Hepatocyte (in vitro differentiated cells): ENCODE measurements at places on chromosomes 6 and 20. TPM values are rescaled to one million over a fixed set of nuclear protein-coding genes. Genes with fewer than 3 reads are reported as not detected.

Gene ADAM33
- polyA plus RNA-seq = 41.6 and 54.8 TPM in 2 replicates

Gene ELOVL4
- polyA plus RNA-seq = 6.5 and 7.0 TPM in 2 replicates

Gene RAD21L1
- not detected in 2 replicates for polyA plus RNA-seq

Gene TRIM31
- 5.0 and 10.1 TPM in 2 replicates for polyA plus RNA-seq

Gene VSX1
- not detected in 2 replicates for polyA plus RNA-seq

Gene EEF1E1
- polyA plus RNA-seq = 54.9 and 63.4 TPM in 2 replicates

Gene GSTA5
- polyA plus RNA-seq = not detected in 2 replicates

Gene ZC3H12D
- polyA plus RNA-seq = 0.06 and 0.44 TPM in 2 replicates

Gene PDSS2
- polyA plus RNA-seq = 11.0 and 15.3 TPM in 2 replicates

Gene PRKN
- 2.4 and 3.9 TPM in 2 replicates for polyA plus RNA-seq

Gene FAM83C
- polyA plus RNA-seq = 0.10 TPM in 1 of 2 replicates, not detected in the other

Gene PDE7B
- polyA plus RNA-seq = 1.2 and 3.4 TPM in 2 replicates

Gene SH3BGRL2
- 23.4 and 24.1 TPM in 2 replicates for polyA plus RNA-seq

Gene PTCRA
- polyA plus RNA-seq = not detected in 2 replicates

Gene C6orf120
- 25.6 and 37.9 TPM in 2 replicates for polyA plus RNA-seq

DNA sequence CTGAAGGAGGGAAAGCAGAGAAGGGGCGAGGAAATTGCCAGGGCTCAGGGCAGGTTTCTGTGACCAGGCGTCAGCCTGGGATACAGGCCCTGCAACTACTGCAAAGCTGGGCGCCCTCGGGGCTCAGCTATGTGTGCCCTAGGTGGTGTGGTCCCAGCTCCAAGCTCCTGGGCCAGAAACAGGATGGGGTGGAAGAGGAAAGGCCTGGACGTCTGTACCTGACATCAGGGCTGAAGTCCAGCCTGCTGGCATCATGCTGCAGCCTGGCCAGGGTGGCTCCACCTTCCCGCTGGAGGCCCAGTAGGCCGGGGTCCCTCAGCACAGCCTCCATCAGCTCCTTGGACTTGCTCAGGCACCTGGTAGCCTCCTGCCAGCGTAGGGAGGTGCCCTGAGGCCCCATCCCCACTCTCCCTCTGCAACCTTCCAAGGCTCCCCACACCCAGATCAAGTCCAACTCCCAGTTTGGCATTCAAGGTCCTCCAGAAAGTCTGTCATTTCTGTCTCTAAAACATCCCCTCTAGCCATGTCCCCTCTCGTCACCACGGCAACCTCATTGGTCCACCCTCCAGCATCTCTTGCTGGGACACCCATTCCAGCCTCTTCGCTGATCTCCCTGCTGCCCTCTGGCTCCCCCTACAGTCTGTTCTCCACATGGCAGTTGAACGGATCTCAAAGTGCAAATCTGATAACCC, 38.2 kb downstream of the KIAA1755 start:
- H3K27me3 ChIP-seq = no peaks in the 10 kb centered on the region
- no peaks in the 10 kb centered on the region for H3K36me3 ChIP-seq
- DNase-seq = peak; percentile 79
- H3K4me3 ChIP-seq = no peak overlapping the region

- H3K4me1 ChIP-seq = no peaks in the 10 kb centered on the region
- peak within 1 kb of the TSS; percentile 98 for H3K4me3 ChIP-seq
- H3K27me3 ChIP-seq = no peaks in the 10 kb centered on the region
- peak; percentile 87 for DNase-seq
- H3K36me3 ChIP-seq = no peaks in the 10 kb centered on the region
Observed at GRCh38 chr6:163414117-163414945, at the start of gene QKI. QKI (plus strand) TSS chr6:163414718; CDS start chr6:163415194, 476 bp downstream.

GRCh38 chr6:168248148-168248620, 71.4 kb downstream of the DACT2 start:
- H3K36me3 ChIP-seq = no peaks in the 10 kb centered on the region
- peaks cover 31% of the 10 kb centered on the region for H3K4me1 ChIP-seq
- peak overlapping the region; percentile 69 for H3K27ac ChIP-seq
- no peak for DNase-seq
- no peak overlapping the region for H3K4me3 ChIP-seq

DNA sequence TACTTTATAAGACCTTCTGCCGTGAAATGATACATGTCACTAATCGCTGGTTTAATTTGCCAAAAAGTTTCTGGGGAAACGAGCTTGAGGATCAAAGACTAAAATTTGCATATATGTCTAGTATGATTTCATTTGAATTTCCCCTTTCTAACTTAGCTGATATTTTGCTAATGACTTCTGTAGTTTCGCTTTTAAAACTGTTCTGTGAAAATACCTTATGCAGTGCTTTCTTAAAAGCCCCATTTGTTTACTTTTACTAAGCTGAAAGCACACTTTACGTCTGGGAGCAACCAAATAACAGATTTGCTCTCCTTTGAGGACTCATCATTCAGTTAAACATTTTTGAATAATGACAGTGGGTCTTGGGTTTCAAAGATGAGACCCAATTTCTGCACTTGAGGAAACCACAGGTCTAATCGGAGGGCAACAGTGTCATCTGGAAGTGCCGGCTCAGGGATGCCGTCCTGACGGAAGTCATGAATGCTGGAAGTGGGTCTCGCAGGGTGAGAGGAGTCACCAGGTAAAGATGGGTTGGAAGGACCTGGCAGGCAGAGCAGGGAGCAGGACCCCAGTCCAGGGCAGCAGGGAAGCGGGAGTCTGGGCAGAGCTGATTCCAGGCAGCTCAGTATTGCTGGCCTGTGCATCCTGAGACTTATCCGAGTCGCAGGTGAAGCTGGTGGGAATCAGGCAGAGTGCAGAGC, 33.2 kb downstream of the PLEKHG1 start:
- no peak for DNase-seq
- peak overlapping the region; percentile 40 for H3K27ac ChIP-seq
- H3K36me3 ChIP-seq = no peaks in the 10 kb centered on the region
- peaks cover 33% of the 10 kb centered on the region for H3K4me1 ChIP-seq

GRCh38 chr6:136463743-136464142, 86.5 kb downstream of the MAP7 start:
- H3K27ac ChIP-seq = no peak overlapping the region
- H3K4me1 ChIP-seq = peaks cover 7% of the 10 kb centered on the region
- H3K4me3 ChIP-seq = no peak overlapping the region
- no peaks in the 10 kb centered on the region for H3K36me3 ChIP-seq

DNA sequence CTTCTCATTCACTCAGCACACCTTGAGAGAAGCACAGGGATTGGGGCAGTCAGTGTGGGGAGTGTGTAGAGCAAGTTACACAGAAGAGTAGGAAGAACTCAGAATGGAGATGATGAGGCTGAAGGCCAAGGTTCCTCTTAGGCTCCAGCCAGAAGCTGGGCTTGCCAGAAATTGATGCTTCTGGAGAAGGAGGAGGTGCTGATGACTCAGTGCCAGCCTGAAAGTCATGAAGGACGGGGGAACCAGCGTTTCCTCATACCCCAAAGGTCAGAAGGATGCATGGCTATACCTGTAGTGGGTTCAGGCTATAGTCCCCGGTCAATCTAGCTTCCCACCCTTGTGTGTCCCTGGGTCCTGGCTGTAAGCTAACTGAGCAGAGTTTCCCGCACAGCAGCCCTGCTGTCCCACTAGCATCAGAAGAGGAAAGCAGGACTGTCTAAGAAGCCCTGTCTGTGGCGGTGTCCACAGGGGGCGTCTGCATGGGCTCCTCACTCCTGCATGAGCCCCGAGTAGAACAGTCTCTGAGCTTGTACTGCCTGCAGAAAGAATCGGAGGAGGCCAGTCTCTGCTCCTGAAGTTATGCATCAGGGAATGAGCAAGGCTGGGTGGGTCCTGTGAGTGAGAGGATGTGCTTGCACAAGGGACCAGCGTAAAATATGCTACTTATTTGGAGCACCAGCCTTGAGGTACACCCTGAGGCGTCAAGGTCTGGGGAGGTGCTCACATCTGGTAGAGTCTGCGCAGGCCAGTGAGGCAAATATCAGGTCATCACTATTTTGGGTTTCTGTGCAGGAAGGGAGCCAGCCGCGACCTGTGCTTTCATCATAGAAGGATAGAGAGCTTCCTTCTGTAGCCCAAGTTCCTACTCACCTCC, 148.5 kb downstream of the MRPL14 start:
- H3K27ac ChIP-seq = no peak overlapping the region
- no peak for DNase-seq
- peaks cover 23% of the 10 kb centered on the region for H3K4me1 ChIP-seq
- H3K4me3 ChIP-seq = no peak overlapping the region
- no peaks in the 10 kb centered on the region for H3K27me3 ChIP-seq

GRCh38 chr6:69038841-69039240, 403.8 kb downstream of the ADGRB3 start:
- no peaks in the 10 kb centered on the region for H3K36me3 ChIP-seq
- no peaks in the 10 kb centered on the region for H3K4me1 ChIP-seq
- no peak overlapping the region for H3K4me3 ChIP-seq

GRCh38 chr20:45822857-45823256, 4.3 kb downstream of the TNNC2 start:
- no peaks in the 10 kb centered on the region for H3K36me3 ChIP-seq
- H3K4me1 ChIP-seq = peaks cover 4% of the 10 kb centered on the region
- H3K27me3 ChIP-seq = no peaks in the 10 kb centered on the region
- no peak for DNase-seq
- H3K27ac ChIP-seq = no peak overlapping the region

- no peaks in the 10 kb centered on the region for H3K27me3 ChIP-seq
- no peak overlapping the region for H3K27ac ChIP-seq
- H3K36me3 ChIP-seq = no peaks in the 10 kb centered on the region
Observed at GRCh38 chr6:112372226-112372806, 25.2 kb downstream of the RFPL4B start.

DNA sequence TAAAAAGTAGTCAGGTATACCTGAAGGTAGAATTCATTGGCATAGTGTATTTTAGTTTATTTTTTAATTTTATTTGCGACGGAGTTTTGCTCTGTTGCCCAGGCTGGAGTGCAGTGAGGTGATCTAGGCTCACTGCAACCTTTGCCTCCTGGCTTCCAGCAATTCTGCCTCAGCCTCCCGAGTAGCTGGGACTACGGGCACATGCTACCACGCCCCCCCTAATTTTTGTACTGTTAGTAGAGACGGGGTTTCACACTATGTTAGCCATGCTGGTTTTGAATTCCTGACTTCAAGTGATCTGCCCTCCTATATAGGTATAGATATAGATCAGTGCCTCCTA, 102.8 kb upstream of the PRSS16 start:
- peak overlapping the region; percentile 94 for H3K27ac ChIP-seq
- H3K4me1 ChIP-seq = peaks cover 19% of the 10 kb centered on the region
- H3K27me3 ChIP-seq = no peaks in the 10 kb centered on the region
- H3K36me3 ChIP-seq = no peaks in the 10 kb centered on the region
- H3K4me3 ChIP-seq = peak overlapping the region; percentile 77

GRCh38 chr6:104526376-104526775, 333.3 kb downstream of the HACE1 start:
- H3K27me3 ChIP-seq = no peaks in the 10 kb centered on the region
- no peaks in the 10 kb centered on the region for H3K36me3 ChIP-seq
- H3K4me1 ChIP-seq = peaks cover 21% of the 10 kb centered on the region
- peak; percentile 57 for DNase-seq
- H3K27ac ChIP-seq = peak overlapping the region; percentile 67

GRCh38 chr20:62753626-62754025, 42.6 kb upstream of the MRGBP start:
- H3K4me1 ChIP-seq = peaks cover 15% of the 10 kb centered on the region
- H3K27me3 ChIP-seq = no peaks in the 10 kb centered on the region
- H3K4me3 ChIP-seq = no peak overlapping the region

GRCh38 chr6:47836639-47837038, 54.8 kb downstream of the OPN5 start:
- no peaks in the 10 kb centered on the region for H3K4me1 ChIP-seq
- no peak for DNase-seq
- no peak overlapping the region for H3K27ac ChIP-seq

DNA sequence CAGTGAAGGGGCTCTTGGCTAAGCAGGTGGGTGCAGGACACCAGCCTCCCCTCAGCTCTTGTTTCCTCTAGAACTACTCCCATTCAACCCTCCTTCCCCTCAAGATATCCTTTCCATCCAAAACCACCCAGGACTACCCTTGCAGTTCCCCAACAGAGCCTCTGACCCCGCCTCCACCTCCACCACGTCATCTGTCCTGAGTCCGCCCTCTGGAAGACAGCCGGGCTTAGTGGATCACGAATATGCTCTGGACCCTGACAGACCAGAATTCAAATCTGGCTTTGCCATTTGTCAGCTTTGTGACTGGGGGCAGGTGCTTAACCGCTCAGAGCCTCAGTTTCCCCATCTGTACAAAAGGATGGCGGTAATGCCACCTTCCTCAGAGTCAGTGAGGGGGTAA, 31.4 kb downstream of the TFEB start:
- no peaks in the 10 kb centered on the region for H3K27me3 ChIP-seq
- H3K27ac ChIP-seq = no peak overlapping the region
- peaks cover 11% of the 10 kb centered on the region for H3K4me1 ChIP-seq
- no peaks in the 10 kb centered on the region for H3K36me3 ChIP-seq
- H3K4me3 ChIP-seq = no peak overlapping the region
- DNase-seq = no peak

GRCh38 chr20:31860390-31861134, 9.8 kb downstream of the DUSP15 start:
- peak overlapping the region; percentile 85 for H3K4me3 ChIP-seq
- no peaks in the 10 kb centered on the region for H3K36me3 ChIP-seq
- DNase-seq = peak; percentile 63
- peaks cover 35% of the 10 kb centered on the region for H3K27me3 ChIP-seq

DNA sequence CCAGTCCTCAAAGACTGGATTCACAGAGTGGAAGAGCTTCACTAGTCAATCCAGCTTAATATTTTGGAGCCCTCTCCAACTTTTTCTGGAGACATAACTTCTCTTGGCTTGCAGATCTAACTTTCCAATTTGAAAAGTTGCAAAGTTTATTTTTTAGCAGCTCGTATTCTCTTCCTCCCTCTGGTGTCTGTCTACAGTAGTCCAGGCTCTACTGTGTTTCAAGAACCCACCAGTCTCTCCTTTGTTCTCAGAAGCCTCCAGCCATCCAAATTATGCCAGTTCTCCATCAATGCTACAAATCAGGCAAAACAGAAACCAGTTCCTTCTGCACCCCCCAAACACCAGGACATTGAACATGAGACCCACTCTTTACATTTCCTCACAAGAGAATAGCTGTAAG, 376.1 kb upstream of the OPRM1 start:
- no peak overlapping the region for H3K27ac ChIP-seq
- no peaks in the 10 kb centered on the region for H3K27me3 ChIP-seq
- no peak overlapping the region for H3K4me3 ChIP-seq
- no peaks in the 10 kb centered on the region for H3K4me1 ChIP-seq
- H3K36me3 ChIP-seq = no peaks in the 10 kb centered on the region

- peaks cover 18% of the 10 kb centered on the region for H3K4me1 ChIP-seq
- no peak overlapping the region for H3K4me3 ChIP-seq
- DNase-seq = no peak
- H3K36me3 ChIP-seq = no peaks in the 10 kb centered on the region
Observed at GRCh38 chr20:44961011-44961869, 1.0 kb upstream of the TOMM34 start.

- DNase-seq = peak; percentile 53
- no peak overlapping the region for H3K4me3 ChIP-seq
- peaks cover 13% of the 10 kb centered on the region for H3K4me1 ChIP-seq
- peak overlapping the region; percentile 68 for H3K27ac ChIP-seq
- H3K36me3 ChIP-seq = no peaks in the 10 kb centered on the region
Observed at GRCh38 chr6:132730560-132730959, 16.7 kb upstream of the VNN1 start.
